ENCODE measurements at places on chromosomes 2 and 18.

DNA sequence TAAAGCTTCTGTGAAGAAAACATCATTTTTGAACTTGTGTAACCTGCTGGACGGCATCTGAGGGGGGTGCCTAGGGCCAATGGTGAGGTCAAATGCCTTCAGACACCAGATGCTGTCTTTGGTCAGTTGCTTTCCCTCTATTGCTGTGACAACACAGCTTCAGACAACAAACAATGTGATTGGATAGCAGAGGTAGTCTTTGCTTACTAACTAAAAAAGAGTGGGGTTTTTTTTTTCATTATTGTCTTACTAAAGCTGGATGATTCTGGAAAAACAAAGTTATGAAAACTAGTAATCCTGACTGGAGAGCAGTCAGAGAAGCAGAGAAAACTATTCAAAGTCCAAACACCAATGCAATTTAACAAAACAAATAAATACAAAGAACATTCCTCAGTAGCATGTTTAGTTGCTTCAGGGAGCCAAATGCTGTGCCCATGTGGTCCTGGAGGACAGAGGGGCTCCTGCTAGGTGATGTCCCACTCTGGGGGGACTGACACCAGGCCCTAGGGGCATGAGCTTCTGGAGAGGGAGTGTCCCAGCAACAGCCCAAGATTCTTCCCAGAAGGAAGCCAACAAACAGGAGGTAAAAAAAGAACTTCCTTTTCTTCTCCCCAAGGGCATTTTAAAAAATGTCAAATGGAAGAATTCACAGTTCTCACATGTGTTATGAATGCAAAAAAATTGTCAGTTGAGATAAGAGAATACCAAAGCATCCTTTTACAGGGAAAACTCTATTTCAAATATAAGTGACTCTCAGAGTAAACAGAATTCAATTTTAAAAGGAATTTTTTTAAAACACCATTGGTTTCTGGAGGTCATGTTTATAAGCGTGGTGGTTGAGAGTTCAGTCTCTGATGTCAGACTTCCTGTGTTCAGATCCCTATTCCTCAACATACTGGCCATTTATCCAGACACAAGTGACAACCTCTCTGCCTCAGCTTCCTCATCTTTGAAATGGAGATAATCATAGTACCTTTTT, 181.1 kb upstream of the PGAP1 start:
- no peaks in the 10 kb centered on the region for H3K27me3 ChIP-seq
- no peaks in the 10 kb centered on the region for H3K4me1 ChIP-seq
- H3K4me3 ChIP-seq, result no peak overlapping the region
- no peaks in the 10 kb centered on the region for H3K36me3 ChIP-seq
- peak; percentile 81 for DNase-seq
- no peak overlapping the region for H3K27ac ChIP-seq

GRCh38 chr2:225865468-225865867, 466.0 kb downstream of the NYAP2 start:
- DNase-seq, result no peak
- no peaks in the 10 kb centered on the region for H3K36me3 ChIP-seq
- H3K4me1 ChIP-seq, result no peaks in the 10 kb centered on the region
- no peak overlapping the region for H3K27ac ChIP-seq

GRCh38 chr2:75019790-75020189, 61.3 kb downstream of the POLE4 start:
- H3K36me3 ChIP-seq, result no peaks in the 10 kb centered on the region
- H3K4me3 ChIP-seq, result no peak overlapping the region
- H3K27me3 ChIP-seq, result no peaks in the 10 kb centered on the region

DNA sequence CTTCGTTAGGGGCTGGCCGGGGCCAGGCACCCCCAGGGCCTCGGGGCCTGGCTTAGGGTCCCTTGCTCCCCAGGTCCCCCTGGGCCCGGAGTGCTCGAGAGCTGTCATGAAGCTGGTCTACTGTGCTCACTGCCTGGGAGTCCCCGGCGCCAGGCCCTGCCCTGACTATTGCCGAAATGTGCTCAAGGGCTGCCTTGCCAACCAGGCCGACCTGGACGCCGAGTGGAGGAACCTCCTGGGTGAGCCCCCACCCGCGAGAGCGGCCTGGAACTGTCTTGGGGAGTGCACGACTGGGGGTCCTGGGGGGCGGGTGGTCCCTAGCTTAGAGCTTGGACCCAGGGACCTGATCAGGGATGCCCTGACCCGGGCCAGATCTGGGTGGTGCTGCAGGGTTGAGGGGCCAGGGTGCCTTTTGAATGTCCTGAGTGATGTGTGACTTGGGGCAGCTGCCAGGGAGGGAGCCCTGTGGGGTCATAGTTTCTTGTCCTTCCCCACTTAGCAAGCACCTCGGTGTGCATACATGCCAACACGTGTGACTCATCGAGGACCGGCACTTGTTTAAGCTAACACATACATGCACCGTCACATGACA, 27.9 kb downstream of the GPC1 start:
- no peaks in the 10 kb centered on the region for H3K27me3 ChIP-seq
- peaks cover under 1% of the 10 kb centered on the region for H3K4me1 ChIP-seq
- H3K27ac ChIP-seq, result no peak overlapping the region
- no peaks in the 10 kb centered on the region for H3K36me3 ChIP-seq

- DNase-seq, result no peak
- no peaks in the 10 kb centered on the region for H3K27me3 ChIP-seq
Observed at GRCh38 chr2:171553236-171553635, 31.0 kb downstream of the CYBRD1 start.

DNA sequence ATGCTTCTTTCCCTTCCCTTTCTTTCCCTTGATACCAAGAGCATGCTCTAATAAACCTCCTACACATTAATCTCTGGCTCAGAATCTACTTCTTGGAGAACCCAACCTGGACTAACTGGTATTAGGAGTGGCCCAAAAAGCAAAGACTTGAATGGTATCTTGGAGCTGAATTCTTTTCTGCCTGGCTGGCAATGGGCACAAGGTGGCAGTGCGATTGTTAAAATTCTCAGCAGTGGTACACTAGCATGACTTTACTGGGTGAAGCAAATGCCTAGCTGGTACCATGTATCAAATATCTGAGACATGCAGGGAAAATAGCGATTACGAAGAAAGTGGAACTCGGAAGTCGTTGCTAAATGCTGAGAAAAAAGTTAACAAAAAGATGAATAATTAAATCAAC, 376.1 kb downstream of the XIRP2 start:
- DNase-seq, result peak; percentile 61
- no peak overlapping the region for H3K4me3 ChIP-seq
- no peaks in the 10 kb centered on the region for H3K36me3 ChIP-seq
- H3K4me1 ChIP-seq, result no peaks in the 10 kb centered on the region

- no peaks in the 10 kb centered on the region for H3K27me3 ChIP-seq
- H3K27ac ChIP-seq, result peak overlapping the region; percentile 18
- peaks cover 13% of the 10 kb centered on the region for H3K36me3 ChIP-seq
- H3K4me3 ChIP-seq, result peak overlapping the region; percentile 55
Observed at GRCh38 chr2:119366161-119366648, 429 bp downstream of the C2orf76 start.

DNA sequence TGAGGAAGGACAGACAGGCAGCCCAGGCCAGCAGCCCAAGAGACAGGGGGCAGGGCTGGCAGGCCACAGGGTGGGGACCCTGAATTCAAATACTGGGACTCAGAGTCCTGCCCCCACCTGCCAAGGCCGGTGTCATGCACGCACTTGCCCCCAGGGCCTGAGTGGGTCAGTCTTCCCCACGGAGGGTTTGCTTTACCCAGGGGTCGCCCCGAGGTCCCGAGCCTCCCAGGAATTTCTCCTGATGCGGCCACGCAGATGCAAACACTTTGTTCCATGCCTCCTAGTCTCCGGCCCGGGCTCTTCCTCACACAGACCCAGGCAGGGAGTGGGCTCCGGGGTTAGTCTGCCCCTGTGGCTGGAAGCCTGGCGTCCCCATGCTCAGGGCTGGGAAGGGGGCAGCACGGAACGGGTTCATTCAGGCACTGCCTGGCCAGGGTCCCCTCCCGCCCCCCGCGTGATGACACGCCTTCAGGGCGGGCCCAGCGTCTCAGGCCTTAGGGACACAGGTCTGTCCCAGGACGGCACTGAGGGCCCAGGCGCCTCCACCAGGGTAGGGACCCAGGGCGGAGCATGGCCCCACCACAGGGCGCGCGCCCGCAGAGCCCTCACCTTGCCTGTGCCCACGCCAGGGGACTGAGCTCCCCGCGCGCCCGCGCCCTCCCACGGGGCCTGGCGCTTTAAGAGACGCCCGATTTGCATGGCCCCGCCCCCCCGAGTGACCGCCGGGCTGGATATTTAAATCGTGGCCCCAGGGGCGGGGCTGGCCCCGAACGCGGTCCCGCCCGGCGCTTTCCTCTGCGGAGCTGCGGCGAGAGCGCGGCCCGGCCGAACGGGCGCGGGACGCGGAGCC, at the start of gene SNED1:
SNED1 (plus strand) TSS at position 763 of the 850 bp plus-strand sequence. CDS start 220 bp downstream, outside the sequence.
- H3K4me3 ChIP-seq, result peak within 1 kb of the TSS; percentile 56
- H3K27ac ChIP-seq, result no peak within 1 kb of the TSS
- no peaks in the 10 kb centered on the region for H3K36me3 ChIP-seq
- no peaks in the 10 kb centered on the region for H3K27me3 ChIP-seq
- H3K4me1 ChIP-seq, result no peaks in the 10 kb centered on the region
- peak; percentile 87 for DNase-seq

- no peak overlapping the region for H3K27ac ChIP-seq
- DNase-seq, result no peak
- no peaks in the 10 kb centered on the region for H3K36me3 ChIP-seq
- peaks cover under 1% of the 10 kb centered on the region for H3K4me1 ChIP-seq
Observed at GRCh38 chr2:104429639-104430358, 424.1 kb upstream of the POU3F3 start.

- H3K4me3 ChIP-seq, result peak overlapping the region; percentile 35
- H3K36me3 ChIP-seq, result no peaks in the 10 kb centered on the region
- no peaks in the 10 kb centered on the region for H3K4me1 ChIP-seq
- peaks cover 29% of the 10 kb centered on the region for H3K27me3 ChIP-seq
Observed at GRCh38 chr18:79400091-79400590, 4.4 kb downstream of the NFATC1 start.

DNA sequence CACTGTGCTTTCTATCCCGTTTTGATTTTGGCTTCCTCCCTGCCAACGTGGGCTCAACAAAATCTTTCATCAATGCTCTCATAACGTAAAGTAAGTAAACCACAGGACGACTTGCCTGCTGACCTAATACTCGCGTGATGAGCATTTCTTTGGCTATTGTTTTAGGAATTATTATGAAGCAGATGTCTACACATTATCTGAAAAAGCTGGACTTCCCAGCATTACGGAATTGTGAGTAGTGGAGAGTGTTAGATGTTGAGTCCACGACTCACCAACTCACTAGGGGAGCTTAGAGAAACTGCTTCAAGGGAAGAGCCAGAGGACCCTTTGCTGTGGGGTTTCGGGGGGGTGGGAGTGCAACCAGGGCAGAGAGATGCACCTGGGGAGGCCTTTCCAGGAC, 21.9 kb downstream of the HJURP start:
- no peaks in the 10 kb centered on the region for H3K27me3 ChIP-seq
- no peak overlapping the region for H3K4me3 ChIP-seq
- no peaks in the 10 kb centered on the region for H3K4me1 ChIP-seq
- H3K27ac ChIP-seq, result no peak overlapping the region

- no peaks in the 10 kb centered on the region for H3K36me3 ChIP-seq
- no peak overlapping the region for H3K27ac ChIP-seq
- DNase-seq, result peak; percentile 74
- no peaks in the 10 kb centered on the region for H3K4me1 ChIP-seq
Observed at GRCh38 chr2:168697668-168698121, 104.7 kb upstream of the NOSTRIN start.

GRCh38 chr2:209610631-209611030, 161.0 kb upstream of the UNC80 start:
- DNase-seq, result no peak
- no peaks in the 10 kb centered on the region for H3K27me3 ChIP-seq
- no peaks in the 10 kb centered on the region for H3K36me3 ChIP-seq
- H3K4me3 ChIP-seq, result no peak overlapping the region
- peaks cover 3% of the 10 kb centered on the region for H3K4me1 ChIP-seq

- no peaks in the 10 kb centered on the region for H3K4me1 ChIP-seq
- H3K27me3 ChIP-seq, result no peaks in the 10 kb centered on the region
- no peak overlapping the region for H3K4me3 ChIP-seq
- no peak overlapping the region for H3K27ac ChIP-seq
- no peak for DNase-seq
- no peaks in the 10 kb centered on the region for H3K36me3 ChIP-seq
Observed at GRCh38 chr2:116879650-116880160, 934.8 kb upstream of the DDX18 start.

- H3K36me3 ChIP-seq, result peaks cover 12% of the 10 kb centered on the region
- H3K4me1 ChIP-seq, result no peaks in the 10 kb centered on the region
- no peak for DNase-seq
Observed at GRCh38 chr2:131145040-131145439, 39.9 kb downstream of the PLEKHB2 start.

GRCh38 chr18:50661013-50661412, 101.1 kb downstream of the MAPK4 start:
- no peak for DNase-seq
- no peaks in the 10 kb centered on the region for H3K27me3 ChIP-seq
- peaks cover 2% of the 10 kb centered on the region for H3K4me1 ChIP-seq
- no peaks in the 10 kb centered on the region for H3K36me3 ChIP-seq

DNA sequence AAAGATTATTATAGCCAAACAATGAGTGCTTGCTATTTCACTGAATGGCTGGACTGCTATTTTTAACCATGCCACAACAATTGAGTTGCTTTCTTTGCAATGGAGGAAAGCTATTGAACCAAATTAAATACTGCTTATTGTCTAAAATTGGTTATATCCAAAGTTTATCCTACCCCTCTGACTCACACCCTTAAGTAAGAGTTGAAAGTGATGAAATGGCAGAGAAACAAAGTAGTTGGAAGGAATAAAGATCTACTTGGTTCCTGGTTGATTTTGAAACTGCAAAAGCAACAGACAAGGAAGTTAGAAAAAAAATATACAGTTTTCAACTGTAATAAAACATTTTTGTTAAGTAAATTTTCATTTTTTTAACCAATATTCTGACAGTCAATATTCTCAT, 47.5 kb downstream of the EML4 start:
- no peaks in the 10 kb centered on the region for H3K4me1 ChIP-seq
- no peak for DNase-seq
- H3K27me3 ChIP-seq, result no peaks in the 10 kb centered on the region
- no peak overlapping the region for H3K4me3 ChIP-seq
- no peaks in the 10 kb centered on the region for H3K36me3 ChIP-seq

DNA sequence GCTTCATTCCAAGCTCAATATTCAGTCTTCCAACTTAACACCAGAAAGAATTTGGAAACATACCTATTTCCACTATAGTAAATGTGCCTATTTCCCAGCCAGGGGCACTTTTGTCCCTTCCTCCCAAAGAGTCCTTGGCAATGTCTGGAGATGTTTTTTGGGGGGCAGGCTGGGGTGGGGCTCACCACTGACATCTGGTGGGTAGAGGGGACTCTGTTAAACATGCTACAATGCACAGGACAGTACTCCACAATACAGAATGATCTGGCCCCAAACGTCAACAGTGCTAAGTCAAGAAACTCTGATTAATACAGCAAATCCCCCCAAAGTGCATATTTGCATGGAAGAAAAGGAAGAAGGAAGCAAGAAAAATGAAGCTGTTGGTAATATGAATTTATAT, 61.7 kb downstream of the SMIM21 start:
- DNase-seq, result no peak
- H3K36me3 ChIP-seq, result no peaks in the 10 kb centered on the region
- H3K4me1 ChIP-seq, result no peaks in the 10 kb centered on the region
- no peak overlapping the region for H3K27ac ChIP-seq
- no peaks in the 10 kb centered on the region for H3K27me3 ChIP-seq
- H3K4me3 ChIP-seq, result no peak overlapping the region

GRCh38 chr18:49139766-49140165, 189.0 kb upstream of the SMAD7 start:
- no peaks in the 10 kb centered on the region for H3K4me1 ChIP-seq
- no peaks in the 10 kb centered on the region for H3K36me3 ChIP-seq
- no peak overlapping the region for H3K27ac ChIP-seq
